ENCODE measurements at places on chromosomes 2 and 18.

DNA sequence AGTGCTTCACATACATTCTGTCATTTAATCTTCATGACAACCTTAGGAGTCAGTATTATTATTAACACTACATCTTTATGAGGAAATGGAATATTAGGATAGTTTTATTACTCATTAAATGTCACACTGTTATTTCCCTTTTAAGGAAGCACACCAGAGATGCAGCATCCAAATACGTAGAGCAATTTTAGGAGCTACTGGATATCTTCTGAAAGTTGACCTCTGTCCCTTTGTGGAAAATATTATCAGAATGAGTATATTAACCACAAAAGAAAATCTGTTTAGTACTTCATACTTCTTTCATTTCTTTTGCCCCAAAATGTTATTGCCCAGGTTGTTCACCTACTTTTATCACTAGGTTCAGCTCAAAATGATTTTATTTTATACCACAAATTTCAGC is 72.9 kb upstream of the APCDD1 start:
- DNase-seq, result no peak

GRCh38 chr2:55159037-55159651 is 72.9 kb downstream of the CLHC1 start:
- no peak for DNase-seq

- no peak for DNase-seq
Observed at GRCh38 chr18:77105028-77105427, 27.6 kb downstream of the MBP start.

DNA sequence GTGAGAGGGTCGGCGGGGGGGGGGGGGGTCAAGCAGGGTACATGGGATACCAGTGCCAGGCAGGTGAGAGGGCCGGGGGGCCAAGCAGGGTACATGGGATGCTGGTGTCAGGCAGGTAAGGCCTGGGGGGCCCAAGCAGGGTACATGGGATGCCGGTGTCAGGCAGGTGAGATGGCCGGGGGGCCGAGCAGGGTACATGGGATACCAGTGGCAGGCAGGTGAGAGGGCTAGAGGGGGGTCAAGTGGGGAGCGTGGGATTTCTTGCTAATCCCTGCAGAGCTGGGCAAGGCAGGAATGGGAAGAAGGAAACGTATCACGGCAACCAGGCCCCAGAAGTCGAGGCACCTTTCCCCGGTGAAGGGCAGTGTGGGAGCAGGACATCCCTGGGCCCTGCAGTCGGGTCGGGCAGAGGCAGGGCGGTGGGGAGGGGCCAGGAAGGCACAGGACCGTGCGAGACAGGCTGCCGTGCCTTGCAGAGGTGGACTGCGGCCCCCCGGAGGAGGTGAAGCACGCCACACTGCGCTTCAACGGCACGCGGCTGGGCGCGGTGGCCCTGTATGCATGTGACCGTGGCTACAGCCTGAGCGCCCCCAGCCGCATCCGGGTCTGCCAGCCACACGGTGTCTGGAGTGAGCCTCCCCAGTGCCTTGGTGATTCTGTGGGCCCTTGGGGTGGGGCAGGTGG is 49.3 kb downstream of the MTERF4 start:
- DNase-seq, result no peak

GRCh38 chr18:59986139-59986538 is 86.3 kb downstream of the PMAIP1 start:
- no peak for DNase-seq

GRCh38 chr2:217928324-217929181 is 74.2 kb downstream of the TNS1 start:
- no peak for DNase-seq

GRCh38 chr2:118902266-118903028 is 39.5 kb upstream of the MARCO start:
- DNase-seq, result no peak
